ENCODE measurements at places on chromosomes 2 and 18.

DNA sequence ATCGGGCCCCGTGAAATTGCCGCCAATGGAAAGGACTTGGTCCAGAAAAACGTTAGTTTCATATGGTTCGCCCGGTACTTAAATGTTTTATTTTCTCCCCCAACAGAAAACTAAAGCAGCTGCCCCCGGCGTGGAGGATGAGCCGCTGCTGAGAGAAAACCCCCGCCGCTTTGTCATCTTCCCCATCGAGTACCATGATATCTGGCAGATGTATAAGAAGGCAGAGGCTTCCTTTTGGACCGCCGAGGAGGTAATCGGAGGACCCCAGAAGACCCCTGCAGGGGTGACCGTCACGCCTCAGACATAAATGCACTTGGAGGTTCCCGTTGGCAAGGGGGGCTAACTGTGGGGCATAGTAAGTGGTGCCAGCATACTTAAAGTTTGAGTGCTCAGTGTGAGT, 742 bp downstream of the RRM2 start:
- no peak for DNase-seq

DNA sequence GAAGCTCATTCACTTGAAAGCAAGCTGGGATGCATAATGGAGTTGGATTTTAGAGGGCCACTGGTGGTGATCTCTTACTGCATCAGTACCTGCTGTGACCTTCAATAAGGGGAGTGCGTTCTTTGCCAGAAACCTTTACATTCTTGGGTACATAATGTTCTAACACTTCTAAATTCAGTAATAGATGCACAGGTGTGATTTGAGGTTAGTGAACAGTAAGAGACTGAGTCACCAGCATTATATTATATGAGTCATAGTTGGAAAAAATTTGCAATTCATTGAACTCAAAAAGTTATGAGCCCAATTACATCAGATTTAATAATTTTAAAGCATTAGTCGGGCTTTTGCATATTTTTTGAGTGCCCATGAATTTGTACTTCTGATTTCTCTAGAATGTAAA, 803.3 kb downstream of the ADCYAP1 start:
- DNase-seq: no peak

- DNase-seq: no peak
These were observed 42.5 kb downstream of the LYPD6B start for GRCh38 chr2:149080971-149081370.

- DNase-seq: no peak
These were observed 56.4 kb downstream of the KCNF1 start for GRCh38 chr2:10968176-10968575.

DNA sequence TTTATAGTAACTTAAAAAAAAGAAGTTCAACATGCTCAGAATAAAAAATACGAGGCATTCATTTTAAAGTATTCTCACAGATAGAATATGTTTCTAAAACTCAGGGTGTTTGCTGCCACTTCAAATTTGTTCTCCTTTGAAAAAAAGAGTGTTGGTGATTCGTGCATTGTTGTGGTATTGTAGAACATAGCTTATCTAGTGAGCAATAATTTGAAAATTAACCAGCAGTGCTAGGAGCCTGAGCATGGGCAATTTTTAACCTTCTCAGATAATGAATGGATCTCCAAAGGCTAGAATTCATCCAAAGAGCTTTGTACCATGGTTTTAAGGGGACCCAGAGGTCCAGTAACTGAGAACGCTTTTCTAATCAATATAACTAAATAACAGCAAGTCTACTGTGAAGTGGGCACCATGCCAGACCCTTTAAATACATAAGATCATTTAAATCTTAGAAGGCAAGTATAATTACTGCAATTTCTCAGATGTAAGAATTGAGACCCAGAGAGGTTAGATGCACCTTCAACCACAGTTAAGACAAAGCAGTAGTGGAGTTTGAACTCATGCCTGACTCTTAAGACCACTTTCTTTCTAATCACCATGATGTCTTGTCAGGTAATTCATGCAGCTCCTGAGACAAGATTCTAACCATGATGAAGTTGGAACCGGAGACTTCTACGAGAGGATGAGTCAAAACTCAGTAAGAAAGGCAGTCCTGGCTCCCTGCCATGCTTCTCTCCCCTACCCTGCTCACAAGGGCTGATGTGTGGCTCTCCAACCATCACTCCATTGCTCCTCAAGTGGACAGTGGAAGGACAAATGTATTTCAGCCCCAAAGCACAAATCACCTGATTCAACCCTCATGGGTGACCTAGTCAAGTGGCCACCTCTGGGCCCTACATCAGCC, 3.4 kb downstream of the CYRIA start:
- DNase-seq: no peak

- DNase-seq: no peak
These were observed 42.5 kb downstream of the ALK start for GRCh38 chr2:29878898-29879297.

Measured in GM03348 (cell line).